Esophagus muscularis mucosa (tissue), 4 donors: ENCODE measurements at places on chromosomes 16 and 17. TPM values are rescaled to one million over a fixed set of nuclear protein-coding genes. Genes with fewer than 3 reads are reported as not detected.

DNA sequence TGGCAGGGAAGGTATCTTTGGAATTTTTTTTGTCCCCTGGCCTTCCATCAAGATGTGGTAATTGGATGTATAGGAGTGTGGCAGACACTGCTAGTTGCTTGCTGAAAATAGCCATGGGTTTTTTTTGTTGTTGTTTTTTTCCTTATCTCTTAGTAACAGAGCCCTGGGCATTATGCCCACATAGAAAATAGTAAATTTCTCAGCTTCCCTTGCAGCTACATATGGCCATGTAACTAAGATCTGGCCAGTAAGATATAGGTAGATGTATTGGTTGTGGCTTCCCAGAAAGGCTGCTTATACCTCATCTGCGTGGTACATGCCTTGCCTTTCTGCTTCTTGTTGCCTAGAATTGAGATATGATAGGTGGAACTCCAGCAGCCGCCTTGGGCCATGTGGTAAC, 349.9 kb downstream of the CPPED1 start:
- DNase-seq: no peak

- DNase-seq: no peak
Measured at GRCh38 chr17:79214459-79214858, 139.8 kb downstream of the ENGASE start.

DNA sequence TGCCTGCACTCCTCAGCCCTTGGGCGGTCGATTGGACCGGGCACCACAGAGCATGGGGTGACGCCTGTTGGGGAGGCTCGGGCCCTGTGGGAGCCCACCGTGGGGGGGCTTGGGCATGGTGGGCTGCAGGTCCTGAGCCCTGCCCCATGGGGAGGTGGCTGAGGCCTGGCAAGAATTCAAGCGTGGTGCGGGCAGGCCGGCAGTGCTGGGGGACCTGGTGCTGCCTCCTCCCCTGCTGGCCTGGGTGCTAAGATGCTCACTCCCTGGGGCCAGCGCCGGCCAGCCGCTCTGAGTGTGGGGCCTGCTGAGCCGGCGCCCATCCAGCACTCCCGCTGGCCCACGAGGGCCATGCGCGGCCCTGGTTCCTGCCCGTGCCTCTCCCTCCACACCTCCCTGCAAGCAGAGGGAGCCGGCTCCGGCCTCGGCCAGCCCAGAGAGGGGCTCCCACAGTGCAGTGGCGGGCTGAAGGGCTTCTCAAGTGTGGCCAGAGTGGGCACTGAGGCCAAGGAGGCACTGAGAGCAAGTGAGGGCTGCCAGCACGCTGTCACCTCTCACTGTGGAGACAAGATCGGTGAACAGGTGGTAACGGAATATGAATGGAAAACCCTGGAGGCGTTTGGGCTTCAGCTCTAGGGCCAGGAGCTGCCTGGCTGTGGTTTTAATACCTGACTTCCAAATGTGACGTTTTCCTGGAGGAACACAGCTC, 28.5 kb downstream of the ST6GALNAC1 start:
- no peak for DNase-seq

The OMG gene
- 1.1 TPM for total RNA-seq

GRCh38 chr17:74750327-74751069, 2.1 kb downstream of the NHERF1 start:
- DNase-seq: no peak

DNA sequence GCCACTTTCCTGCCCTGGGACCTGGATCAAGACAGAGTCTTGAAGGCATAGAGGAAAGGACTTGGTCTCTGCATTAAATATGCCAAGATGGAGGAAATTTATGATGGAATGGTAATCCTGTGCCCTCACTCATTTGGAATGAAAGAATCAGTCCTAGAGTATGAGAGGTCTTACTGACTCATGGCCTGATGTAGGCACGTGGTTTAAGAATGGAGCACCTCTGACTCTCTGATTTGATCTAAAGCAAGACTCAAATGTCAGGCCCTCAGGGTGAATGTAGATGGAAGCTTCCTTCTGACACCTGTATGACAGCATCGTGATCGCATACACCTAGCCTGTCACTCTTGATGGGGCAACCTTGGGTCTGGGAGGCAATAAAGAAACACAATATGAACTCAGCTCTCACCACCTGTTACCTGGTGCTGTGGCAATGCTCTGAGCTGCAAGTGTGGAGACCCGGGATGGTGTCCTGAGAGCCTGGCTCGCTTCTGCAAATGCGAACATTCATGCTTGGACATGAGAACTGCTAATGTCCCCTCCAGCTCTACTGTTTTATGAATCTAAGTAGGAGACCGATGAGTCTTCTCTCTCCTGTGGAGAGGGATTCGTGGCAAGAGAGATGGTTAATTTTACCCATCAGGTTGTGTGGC, 229.9 kb downstream of the ABCC12 start:
- peak; percentile 91 for DNase-seq

- DNase-seq: no peak
Measured at GRCh38 chr17:253091-253846, 71.8 kb upstream of the DOC2B start.

GRCh38 chr17:17377071-17377967, 74.1 kb downstream of the NT5M start:
- no peak for DNase-seq

- no peak for DNase-seq
Measured at GRCh38 chr17:30074730-30075129, 41.9 kb upstream of the NSRP1 start.

DNA sequence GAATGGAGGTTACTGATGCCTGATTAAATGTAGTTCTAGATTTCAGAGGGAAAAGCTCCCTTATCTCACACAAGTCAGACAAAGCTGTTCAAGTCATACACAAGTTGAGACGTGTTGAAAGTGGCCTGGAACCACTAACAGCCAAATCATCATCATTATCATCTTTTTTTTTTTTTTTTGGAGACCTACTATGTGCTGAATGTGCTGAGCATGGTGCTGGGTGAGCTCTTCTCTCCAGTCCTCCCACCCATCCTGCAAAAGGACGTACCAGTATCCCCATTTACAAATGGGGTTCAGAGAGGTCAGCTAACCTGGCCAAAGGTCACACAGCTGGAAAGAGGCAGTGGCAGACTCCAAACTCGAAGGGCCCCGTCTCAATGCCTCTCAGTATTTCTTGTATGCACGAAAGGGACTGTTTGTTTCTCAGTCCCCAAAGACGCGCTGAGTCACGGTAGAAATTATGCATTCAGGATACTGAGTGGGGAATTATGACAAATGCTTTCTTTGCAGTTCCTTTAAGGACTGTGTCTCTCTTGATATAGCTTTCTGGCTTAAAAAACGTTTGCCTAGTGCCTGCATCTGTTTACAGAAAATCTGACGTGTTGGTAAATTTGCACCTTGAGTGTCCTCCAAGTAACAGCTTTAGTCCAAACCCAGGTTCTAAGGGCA, 235.5 kb downstream of the XYLT1 start:
- DNase-seq: no peak

The PTGES3L gene
- total RNA-seq: 14.7 TPM

GRCh38 chr16:84606081-84606875, 11.6 kb downstream of the COTL1 start:
- no peak for DNase-seq

DNA sequence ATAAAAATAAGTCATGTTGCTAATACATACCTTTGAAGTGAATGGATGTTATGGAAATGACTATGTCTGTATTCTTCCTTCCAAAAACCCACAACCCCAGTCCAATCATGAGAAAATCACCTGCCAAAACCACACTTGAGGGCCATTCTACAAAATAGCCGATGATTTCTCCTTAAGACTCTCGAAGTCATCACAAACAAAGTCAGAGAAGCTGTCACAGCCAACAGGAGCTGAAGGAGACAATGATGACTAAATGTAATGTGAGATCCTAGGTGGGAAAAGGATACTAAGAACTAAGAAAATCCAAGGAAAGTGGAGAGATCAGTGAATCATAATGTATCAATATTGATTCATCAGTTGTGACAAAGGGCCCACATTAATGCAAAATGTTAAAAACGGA, 432.9 kb upstream of the DYNLRB2 start:
- no peak for DNase-seq

- DNase-seq: peak; percentile 8
Measured at GRCh38 chr16:21088646-21089538, 61.8 kb downstream of the DNAH3 start.

The MRC2 gene
- total RNA-seq: 36.3 TPM

DNA sequence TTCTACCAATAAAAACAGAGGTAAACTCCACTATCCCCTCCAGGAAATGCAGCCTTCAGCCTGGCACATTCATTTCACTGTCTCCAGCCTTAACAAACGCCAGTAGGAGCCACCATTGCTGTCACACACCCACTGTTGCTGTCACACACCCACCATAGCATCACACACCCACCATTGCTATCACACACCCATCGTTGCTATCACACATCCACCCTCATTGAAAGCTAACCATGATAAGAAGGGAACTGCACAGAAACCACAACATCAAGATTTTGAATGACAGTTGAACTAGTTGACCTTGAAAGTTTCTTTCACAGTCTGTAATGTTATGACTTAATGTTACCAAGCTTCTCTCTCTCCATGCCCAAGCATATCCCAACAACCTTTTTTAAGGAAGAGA, 38.1 kb downstream of the SHCBP1 start:
- DNase-seq: no peak

DNA sequence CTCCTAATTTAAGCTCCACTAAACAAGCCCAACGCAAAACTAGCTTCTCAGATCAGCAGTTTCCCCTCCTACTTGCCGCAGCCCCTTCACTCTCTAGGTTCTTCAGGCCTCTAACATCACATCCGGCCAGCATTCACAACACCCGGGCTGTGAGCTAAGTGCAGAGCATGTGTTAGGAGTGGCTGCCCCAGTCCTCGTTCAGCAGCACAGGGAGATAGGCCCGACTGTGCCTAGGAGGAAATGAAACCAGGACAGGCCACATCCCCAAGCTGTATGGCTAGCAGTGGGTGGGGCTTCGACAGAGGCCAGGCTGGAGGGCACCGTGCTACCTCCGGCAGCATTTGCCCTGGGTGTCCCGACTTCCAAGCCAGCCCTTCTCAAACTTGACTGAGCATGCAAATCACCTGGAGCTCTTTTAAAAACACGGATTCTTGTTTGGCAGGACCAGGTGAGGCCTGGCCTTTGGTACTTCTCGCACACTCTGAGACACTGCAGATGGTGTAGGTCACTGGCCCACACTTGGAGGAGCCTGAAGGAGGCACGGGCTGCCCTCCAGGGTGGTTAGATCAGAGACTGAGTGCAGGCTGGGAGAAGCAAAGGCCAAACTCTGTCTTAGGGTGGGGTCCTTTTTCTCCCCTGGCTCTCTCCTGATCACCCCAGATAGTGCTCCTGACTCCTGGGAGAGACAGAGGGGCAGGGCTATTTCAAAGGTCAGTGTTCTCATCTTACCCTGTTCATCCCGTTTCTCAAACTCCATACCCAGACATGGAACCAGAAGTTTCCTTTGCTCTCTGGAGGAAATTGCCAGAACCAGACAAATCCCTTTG, 202.0 kb downstream of the C16orf78 start:
- DNase-seq: no peak

GRCh38 chr17:56292010-56292409, 138.7 kb downstream of the ANKFN1 start:
- peak; percentile 26 for DNase-seq

The KRTAP4-3 gene
- total RNA-seq: not detected

The TPSG1 gene
- total RNA-seq: 1.5 TPM

DNA sequence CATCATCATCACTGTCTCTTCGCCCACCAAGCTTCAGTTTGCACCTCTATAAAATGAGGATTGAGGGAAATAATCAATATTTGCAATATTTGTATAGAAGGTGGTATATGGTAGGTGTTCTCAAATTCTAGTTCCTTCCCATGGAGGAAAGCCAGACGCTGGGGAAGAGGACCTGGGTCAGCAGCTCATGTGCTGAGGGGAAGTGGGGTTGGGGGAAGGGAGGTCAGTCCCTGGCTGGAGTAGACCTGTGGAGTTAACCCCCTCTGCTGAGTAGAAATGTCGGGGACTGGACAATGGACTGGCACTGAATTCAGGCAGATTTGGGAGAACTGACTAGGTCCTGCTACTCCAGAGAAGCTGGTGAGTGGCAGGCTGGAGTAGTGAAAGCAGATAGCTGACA, 12.8 kb upstream of the ITGB3 start:
- DNase-seq: no peak

GRCh38 chr16:20866145-20866772, 33.9 kb downstream of the DCUN1D3 start:
- no peak for DNase-seq

DNA sequence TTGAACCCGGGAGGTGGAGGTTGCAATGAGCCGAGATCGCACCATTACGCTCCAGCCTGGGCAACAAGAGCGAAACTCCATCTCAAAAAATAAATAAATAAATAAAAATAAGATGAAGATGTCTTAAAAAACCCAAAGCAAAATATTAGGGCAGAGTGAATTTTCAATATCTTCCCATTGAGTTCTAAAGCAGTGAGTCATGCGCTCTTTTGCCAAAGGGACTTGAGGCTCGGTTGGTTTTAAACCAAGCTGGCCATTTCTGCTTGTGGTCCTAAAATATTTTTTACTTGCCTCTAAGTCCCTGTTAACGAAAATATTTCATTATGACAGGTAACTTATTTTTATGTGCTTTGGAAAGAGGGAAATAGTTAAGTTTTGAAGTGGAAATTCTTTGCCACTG, 4.7 kb downstream of the PAFAH1B1 start:
- DNase-seq: no peak

GRCh38 chr17:79700592-79700991, 30.2 kb upstream of the ENPP7 start:
- no peak for DNase-seq

GRCh38 chr16:1300664-1301476, 8.6 kb upstream of the UBE2I start:
- no peak for DNase-seq

DNA sequence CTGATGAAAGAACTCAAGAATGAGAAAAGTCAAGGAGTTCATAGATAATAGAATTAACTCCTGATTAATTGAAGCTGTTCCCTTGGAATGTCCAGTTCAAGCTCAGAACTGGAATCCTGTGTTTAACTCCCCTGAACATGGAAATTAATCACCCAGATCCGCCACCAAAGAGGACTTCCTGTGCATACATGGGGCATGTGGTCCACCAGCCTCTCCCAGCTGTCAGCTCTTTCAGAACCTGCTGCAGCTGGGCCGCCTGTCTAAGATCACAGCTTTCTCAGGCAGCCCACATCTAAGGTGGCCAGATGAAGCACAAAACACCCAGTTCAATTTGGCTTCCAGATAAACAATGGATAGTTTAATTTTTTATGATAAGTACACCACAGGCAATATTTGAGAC, 203.7 kb upstream of the COX10 start:
- DNase-seq: no peak

The ST6GALNAC2 gene
- total RNA-seq: 9.1 TPM
